ENCODE measurements at places on chromosomes 3 and 15. TPM values are rescaled to one million over a fixed set of nuclear protein-coding genes. Genes with fewer than 3 reads are reported as not detected.

DNA sequence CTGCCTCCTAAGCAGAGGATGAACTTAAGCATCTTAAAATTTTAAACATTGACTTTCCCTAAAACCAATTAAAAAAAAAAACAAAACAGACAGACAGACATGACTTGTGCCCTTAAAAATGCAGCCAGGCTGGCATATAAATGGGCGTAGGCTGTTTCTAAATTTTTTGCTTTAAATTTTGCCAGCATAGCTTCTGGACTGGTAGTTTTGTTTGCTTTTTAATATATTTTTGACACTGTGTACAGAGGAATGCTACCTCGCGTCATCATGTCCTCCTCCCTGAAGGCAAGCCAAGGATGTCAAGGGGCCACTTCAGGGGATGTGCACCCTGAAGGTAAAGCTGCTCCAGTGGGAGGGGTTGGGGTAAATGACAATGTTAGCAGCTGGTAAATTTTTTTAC, 134.8 kb downstream of the PGPEP1L start:
- no peak for DNase-seq

C3orf22 gene
- not detected for total RNA-seq

DNA sequence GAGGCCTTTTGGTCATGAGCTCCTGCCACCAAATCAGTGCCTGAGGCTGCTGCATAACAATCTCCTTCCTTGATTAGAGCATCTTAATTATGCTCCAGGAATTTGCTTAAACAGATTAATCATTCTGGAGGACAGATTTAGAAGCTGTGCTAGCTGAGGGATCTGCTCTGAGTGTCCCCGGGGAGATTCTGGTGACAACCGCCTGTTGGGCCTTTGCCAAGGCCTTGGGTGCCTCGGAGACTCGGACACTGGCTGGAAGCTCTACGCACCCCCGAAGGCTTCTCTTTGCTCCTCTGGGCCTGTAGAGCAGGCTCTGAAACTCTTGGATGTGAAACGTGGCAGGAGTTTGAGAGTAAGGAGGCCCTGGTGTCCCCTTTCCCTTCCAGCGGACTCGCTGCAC, 264.1 kb downstream of the CD47 start:
- DNase-seq = no peak

DNA sequence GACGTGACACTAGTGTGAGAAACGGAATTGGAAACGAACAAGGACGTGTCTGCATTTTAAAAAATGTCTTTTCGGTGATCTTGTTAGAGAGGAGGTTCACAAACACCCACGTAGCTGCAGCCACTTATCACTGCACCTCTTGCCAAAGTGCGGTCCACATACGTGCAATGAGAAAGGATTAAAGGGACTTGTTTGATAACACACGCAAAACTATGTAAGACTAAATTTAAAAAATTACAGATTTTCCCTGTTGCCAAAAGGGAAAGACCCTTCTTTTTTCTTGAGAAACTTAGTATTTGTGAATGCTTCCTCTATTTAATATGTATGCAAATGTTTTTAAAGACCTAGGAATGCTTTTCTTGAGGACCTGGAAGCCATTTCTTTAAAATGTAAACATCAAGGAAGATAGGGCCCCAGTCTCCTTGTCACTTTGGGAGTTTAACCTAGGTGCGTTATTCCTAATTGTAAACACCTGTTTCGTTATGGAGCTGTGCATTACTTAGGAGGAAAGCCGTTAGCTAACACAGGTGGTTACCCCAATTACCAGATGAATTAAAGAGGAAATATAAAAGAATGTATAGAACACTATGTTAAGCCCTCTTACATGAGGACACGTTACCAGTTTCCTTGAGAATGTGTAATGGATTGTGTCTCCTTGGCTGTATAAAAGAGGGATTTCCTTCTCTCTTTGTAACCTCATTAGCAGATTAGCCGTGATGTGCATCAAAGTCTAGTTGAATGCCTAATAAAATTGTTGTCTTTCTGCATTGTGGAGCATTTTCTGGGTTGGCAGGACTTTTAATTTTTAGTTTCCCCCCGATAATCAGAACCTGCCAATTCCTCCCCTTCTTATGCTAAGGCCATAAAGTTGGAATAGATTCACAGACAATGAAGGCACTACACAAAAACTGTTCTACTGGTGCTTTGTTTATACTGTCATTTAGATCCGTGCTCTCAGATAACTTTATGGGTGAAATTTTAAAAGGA, 1.0 kb downstream of the LEKR1 start:
- DNase-seq = no peak

DNAH1 gene
- total RNA-seq = 10.9 TPM

DNA sequence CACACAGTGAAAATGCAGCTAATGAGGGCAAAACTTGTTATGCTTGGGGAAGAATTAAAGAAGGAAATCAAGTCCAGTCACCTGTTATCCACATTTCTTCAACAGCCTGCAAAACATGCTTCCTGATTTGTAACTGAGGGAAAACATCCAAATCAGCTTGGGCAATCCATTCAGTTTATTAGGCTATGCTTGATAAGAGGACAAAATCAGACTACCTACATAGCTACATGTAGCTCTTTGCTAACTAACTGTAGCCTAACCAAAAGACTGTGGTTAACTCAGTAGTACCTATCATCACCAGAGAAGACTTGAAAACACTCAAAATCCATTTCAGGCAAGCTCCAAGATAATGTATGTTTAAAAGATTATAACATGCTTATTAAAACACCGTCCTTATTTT, 436.4 kb downstream of the SHQ1 start:
- DNase-seq = no peak

- no peak for DNase-seq
Observed at GRCh38 chr15:36769098-36769497, 189.7 kb downstream of the CDIN1 start.

TMIE gene
- total RNA-seq = 1.1 TPM

DNA sequence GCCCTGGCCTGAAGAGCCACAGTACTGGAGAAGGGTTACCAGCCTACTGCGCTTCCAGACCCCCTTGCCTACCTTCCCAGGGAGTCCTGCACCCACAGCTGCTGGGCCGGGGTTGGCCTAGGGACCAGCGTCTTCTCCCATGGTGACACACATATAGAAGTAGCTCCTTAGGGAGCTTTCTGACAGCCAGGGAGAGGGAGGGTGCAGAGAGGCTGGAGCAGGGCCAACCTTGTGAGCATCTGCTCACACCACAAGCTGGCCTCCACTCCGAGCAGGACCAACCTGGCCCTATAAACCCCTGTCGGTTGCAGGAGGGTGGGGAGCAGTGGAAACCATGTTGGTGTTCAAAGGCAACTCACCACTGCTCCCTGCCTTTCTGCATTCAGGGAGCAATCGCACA, 35.2 kb downstream of the SRPRB start:
- DNase-seq = no peak

DNA sequence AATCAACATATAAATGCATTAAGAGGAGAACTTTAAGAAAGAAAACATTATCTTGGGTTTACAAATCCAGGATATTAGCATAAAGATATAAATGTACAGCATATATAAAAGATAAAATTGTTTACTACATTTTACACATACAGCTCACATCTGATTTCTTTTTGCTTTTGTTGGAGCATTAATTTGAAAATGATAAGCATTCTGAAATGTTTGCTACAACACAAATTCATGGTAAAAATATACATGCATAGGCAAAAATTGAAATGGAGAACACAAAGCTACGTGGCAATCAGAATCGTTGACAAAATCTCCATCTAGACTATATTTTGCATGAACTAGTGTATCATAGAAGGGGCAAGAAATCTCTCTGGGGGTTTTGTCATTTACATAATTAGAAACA, 159.1 kb downstream of the TIGIT start:
- no peak for DNase-seq

GRCh38 chr3:30146978-30147377, 459.4 kb upstream of the TGFBR2 start:
- DNase-seq = no peak

TICRR gene
- total RNA-seq = 1.6 TPM

GRCh38 chr15:33086500-33087121, 107.9 kb downstream of the FMN1 start:
- DNase-seq = no peak

DNA sequence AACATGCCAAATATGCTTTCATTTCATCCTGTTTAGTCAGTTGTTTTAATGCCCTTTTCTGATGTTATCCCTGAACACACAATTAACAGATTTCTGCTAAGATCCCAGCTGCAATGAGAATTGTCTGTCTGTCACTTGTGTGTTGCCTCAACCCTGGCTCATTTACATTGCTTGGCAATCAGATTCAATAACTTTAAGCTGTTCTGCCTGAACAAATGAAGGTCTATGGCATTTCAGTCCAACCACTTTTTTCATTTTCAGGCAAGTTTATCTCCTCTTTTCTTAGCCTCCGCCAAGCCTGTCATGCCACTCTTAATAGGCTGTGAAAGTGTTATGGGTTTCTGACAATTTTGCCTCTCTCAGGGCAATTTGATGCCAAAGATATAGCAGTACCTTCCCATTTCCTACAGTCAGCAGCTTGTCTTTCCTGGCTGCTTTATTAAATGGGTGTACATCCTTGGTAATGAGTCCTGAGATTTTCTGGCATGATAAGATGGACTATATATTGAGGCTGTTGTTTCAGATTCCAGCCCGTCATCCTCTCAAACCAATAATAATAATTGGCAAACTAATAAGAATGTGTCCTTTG, 68.7 kb upstream of the ADAMTS9 start:
- DNase-seq = no peak

- no peak for DNase-seq
Observed at GRCh38 chr3:102531686-102532085, 96.9 kb downstream of the ZPLD1 start.

DNA sequence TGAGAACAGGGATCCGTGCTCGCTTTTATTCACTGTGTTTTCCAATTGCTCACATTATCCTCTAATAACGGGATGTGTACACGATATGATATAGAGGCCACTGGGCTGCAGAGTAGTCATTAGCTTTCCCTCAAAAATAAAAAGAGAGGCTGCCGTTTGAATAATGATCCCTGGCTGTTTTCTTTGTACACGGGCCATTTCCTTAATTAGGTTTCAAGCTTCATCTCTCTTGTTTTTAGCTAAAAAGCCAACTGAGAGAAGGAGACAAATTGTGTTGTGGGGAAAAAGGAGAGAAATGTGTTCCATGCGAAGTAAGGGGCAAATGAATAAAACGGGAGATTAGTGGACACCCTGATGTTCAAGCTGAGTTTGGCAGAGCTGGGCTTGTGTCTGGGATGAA, 174.2 kb downstream of the CACNA2D3 start:
- DNase-seq = no peak
